ENCODE measurements at places on chromosomes 11 and 22.

DNA sequence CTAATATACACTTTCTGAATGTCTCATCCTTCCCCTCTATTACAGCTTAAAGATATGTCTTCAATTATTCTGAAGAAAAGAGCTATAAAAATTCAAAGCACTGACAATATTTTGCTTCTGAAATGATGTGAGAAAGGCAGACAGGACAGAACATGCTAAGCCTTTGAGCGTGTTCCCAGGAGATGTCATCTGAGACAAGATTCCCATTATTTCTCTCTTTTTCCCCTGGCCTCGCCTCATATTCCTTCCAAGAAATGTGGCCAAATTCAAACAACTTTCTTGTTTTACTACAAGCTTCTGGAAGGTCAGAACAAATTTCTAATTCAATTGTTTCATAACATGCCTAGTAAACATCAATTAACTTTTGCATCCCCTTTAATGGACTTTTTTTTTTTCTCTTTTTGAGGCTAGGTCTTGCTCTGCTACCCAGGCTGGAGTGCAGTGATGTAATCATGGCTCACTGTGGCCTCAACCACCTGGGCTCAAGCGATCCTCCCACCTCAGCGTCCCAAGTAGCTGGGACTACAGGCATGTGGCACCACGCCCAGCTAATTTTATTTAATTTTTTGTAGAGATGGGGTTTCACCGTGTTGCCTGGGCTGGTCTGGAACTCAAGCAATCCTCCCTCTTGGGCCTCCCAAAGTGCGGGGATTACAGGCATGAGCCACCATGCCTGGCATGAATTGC is 37.1 kb upstream of the NFRKB start:
- DNase-seq: no peak

DNA sequence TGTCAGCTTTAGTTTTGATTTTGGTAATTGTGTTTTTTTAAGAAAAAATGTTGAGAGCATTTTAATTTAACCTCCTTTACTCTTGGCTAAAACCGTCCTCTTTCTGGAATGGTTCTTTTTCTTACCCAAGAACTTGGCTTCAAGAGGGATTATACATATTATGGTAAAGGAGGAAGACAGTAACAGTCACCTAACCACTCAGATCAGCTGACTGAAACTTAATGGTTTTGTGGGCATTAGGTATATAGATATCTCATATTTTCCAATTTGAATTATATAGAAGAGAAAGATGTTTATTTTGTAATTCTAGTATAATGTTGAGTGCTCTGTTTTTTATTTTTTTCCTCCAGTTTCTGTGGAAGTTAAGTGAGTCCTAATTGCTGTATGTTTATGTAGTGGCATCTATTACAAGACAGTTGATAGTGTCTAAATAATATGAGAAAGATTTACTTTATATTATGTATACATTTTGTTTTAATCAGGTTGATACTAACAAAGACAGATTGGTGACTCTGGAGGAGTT is 36.6 kb upstream of the NCR3LG1 start:
- DNase-seq: no peak

DNA sequence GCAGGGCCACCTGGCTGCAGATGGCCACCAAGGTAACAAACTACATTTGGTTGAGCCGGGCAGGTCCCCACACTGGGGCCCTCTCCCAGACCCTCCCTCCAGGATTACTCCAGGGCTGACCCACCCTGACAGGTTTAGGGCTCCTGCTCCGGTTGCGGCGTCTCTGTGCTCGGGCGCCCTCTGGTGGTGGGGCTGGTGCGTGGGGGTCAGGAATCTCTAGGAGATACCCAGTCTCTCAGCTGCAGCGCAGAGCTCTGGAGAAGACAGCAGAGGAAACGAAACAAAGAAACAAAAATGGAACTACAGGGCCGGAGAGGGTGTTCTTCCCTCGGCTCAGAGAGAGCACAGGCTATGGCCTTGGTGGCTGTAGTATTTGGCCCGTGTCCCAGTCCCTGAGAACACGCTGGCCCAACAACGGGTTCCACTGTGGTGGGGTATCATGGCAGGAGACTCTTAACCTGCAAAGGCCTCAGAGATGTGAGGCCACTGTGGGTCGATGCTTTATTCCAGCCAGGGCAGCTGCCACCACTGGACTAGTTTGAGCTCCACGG is 2.4 kb downstream of the C11orf96 start:
- DNase-seq: no peak

- no peak for DNase-seq
These were observed 19.3 kb downstream of the STARD10 start for GRCh38 chr11:72774499-72774898.

DNA sequence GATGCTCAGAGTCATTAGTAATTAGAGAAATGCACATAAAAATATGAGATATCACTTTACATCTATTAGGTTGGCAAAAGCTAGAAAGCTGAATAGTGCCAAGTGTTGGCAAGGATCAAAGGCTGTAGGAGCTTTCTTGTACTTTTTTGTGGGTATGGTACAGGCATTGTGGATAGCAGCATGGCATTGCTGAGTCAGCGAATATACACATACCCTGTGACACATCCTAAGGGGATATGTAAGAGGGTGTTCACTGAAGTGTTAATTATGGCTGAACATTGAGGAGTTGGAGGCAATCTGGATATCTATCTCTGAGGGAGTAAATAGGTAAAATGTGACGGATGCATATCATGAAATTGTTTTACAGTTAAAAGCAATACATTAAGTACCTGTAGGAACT is 27.0 kb upstream of the IL18BP start:
- peak; percentile 42 for DNase-seq

DNA sequence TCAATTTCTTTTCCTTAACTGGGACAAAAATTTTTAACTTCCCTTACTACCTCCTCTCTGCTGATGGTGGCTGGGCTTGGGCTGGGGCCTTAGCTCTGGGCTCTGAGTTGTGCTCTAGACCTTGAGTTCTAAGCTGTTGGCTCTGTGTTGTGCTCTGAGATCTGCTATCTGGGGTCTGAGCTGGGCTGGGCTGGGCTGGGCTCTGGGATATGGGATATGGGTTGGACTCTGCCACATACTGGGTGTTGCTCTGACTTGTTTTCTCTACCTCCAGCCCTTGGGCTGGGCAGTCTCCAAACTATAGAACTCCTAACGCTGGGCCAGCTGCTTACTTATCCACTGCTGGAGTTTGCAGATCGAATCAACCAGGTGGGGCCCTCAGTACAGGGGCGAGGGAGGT is 41.9 kb downstream of the DNHD1 start:
- no peak for DNase-seq

DNA sequence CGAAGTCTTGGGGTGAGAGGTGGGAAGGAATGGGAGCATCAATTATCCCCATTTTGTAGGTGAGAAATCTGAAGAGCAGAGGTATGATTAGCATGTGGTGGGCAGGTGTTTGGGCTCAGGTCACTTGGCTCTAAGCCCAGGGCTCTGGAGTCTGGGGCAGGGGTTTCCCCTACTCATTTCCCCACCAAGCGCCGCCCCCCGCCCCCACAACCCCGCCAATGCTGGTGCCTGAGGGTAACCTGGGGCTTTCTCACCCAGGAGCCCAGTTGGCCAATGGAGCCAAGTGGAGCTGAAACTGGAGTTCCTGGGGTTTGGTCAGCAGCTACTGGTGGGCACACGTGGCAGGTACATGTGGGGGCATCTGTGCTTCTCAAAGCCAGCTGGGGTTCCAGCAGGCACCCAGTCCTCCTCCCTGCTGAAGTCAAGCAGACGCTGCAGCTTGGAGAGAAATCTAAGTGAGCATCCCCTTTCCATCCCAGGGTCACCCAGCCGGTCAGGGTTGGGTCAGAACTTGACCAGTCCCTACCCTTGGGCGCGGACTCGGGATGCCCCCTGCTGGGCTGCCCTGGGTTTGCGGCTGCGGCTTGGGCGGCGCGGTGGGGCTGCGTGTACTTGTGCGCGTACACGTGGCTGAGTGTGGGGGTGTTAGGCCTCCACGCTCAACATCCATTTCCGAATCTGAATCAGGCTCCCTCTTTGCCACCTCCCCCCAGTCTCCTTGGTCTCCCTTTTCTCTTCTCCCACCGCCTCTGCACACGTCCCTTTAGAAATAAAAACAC is 1.7 kb upstream of the CHRM1 start:
- no peak for DNase-seq

- DNase-seq: no peak
These were observed 717.8 kb downstream of the JRKL start for GRCh38 chr11:97107604-97108003.

DNA sequence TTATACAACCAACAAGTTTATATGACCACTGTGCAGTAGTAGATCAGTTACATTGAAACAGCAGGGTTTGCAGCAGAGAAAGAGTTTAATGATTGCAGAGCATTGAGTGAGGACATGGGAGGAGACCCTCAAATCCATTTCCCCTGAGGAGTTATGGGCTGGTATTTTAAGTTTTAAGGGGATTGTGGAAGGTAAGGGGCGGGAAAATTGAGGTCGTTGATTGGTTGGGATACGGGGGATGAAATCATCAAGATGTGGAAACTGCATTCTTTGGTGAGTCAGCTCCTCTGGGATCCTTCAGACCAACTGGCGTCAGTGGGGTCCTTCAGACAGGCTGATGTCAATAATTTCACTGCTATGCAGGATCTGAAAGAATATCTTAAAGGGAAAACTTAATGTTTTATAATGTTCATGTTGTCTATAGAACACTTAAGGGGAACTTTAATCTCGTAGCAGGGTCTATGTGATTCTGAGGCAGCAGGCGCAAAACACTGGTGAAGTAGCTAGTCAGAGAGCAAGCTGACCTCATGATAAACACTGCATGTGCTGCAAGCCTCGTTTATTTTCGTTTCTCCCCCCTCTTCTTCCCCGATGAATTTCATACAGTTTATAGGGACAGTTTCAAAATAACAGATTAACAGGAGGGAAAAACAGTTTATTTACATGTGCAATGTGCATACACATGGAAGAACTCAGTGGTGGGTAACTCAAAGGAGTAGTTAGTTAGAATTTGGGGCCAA is 17.4 kb upstream of the BACE1-AS start:
- DNase-seq: peak; percentile 23

DNA sequence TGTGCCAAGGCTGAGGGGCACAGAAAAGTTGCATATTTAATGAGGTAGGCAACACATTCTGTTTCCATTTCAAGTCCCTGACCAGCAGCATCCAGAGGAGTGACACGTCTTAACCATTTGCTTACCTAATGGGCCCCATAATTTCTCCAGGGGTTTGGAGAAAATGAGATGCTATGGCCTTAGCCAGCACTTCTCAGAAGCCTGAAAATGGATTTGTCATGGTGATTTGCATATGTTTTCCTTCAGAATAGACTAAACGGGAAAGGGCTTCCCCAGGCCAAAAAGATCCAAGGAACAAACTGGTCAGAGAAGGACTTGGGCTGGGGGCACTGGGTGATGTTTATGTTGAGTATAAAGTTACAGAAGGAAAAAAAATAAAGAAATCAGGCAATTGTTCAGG is 16.7 kb downstream of the CSRP3 start:
- no peak for DNase-seq

GRCh38 chr11:37394236-37394870 is 796.3 kb upstream of the RAG2 start:
- DNase-seq: no peak

GRCh38 chr11:86151174-86152005 is 82.5 kb upstream of the PICALM start:
- DNase-seq: no peak

- peak; percentile 4 for DNase-seq
These were observed 143.7 kb downstream of the SNX19 start for GRCh38 chr11:130772266-130773227.

DNA sequence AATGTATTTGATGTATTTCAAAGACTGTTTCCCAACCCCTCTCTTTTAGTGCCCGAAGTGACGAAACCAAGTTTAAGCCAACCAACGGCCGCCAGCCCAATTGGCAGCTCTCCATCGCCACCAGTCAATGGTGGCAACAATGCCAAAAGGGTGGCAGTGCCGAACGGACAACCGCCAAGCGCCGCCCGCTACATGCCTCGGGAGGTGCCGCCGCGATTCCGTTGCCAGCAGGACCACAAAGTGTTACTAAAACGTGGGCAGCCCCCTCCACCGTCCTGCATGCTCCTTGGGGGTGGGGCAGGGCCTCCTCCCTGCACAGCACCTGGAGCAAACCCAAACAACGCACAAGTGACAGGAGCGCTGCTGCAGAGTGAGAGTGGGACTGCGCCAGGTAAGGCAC is 84.1 kb downstream of the TNRC6B start:
- no peak for DNase-seq

DNA sequence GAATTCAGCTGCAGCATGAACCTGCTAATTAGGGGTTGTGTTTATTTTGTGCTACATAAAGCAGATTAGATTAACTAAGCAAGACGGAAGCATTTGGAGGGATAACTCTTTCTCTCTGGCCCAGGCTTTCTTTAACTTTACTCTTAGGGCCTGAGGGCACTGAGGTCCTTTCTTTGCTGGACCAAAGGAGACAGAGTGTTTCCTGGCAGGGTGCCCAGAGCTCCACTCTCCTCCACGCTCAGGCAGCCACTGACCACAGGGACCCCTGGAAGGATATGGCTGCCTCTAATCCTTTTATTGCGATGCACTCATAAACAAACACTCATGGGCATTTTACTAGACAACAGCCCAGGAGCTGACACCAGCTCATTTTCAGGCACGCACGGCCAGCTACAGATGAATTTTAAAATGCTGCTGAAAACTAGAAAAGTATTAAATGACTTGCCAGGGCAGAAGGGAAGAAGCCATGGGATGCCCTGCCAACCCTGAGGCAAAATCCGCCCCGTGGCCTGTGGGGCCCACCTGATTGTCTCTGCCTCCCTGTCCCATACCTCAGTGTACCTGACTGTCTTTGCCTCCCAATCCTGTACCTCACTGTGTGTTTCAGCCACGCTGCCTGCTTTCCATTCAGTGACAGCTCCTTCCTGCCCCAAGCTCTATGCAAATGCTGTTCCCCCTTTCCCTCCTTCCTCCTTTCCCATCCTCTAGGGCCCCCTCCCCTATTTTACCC is 192.6 kb upstream of the NAV2 start:
- no peak for DNase-seq

DNA sequence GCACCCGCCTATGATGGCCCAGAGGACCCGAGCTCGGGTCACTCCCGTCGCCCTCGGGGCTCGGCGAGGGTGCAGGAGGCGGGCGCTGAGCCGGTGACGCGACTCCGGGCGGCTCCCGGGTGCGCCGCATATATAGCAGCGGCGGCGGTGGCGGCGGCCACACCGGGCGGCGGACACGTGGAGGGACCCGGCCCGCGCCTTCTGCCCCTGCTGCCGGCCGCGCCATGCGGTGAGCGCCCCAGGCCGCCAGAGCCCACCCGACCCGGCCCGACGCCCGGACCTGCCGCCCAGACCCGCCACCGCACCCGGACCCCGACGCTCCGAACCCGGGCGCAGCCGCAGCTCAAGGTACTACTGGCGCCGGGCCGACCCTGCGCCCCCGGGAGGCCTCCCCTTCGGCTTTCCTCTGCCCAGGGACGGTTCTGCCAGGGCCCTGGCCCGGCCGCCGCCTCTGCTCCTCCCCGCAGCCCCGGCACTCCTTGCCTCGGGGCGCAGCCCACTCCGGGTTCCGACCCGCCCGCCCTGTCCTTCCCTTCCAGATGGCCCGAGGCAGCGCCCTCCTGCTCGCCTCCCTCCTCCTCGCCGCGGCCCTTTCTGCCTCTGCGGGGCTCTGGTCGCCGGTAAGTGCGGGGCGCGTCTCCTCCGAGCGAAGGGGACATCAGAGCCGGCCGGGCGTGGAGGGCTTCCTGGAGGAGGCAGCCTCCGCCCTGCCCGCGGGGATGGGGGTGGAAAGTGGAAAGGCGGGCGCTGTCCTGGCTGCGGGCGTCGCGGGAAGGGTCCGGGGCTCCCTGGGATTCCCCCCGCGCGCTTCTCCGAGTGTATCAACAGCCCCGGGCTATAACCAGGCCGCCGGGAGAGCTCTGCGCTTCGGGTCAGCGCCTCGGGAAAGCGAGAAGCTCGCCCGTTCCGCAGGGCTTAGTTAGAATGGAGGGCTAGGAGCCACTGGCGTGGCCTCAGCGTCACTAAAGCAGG is at the start of gene GAL:
Gene GAL, plus strand, starts transcription at position 160 of the 972 bp plus-strand sequence. Its CDS starts 380 bp downstream, at position 540.
- DNase-seq: peak; percentile 26
